Choroid plexus epithelial cell (primary cell): ENCODE measurements at places on chromosomes 5 and 9.

- no peak for DNase-seq
Measured at GRCh38 chr9:103225702-103226646, 230.8 kb downstream of the CYLC2 start.

GRCh38 chr9:88535226-88536022 is 446 bp downstream of the NXNL2 start:
- no peak for DNase-seq

- no peak for DNase-seq
Measured at GRCh38 chr5:1997640-1998347, 115.1 kb upstream of the IRX4 start.

- DNase-seq = no peak
Measured at GRCh38 chr9:34732478-34732877, 22.5 kb upstream of the CCL21 start.

- no peak for DNase-seq
Measured at GRCh38 chr9:100640447-100641050, 62.7 kb downstream of the CAVIN4 start.

DNA sequence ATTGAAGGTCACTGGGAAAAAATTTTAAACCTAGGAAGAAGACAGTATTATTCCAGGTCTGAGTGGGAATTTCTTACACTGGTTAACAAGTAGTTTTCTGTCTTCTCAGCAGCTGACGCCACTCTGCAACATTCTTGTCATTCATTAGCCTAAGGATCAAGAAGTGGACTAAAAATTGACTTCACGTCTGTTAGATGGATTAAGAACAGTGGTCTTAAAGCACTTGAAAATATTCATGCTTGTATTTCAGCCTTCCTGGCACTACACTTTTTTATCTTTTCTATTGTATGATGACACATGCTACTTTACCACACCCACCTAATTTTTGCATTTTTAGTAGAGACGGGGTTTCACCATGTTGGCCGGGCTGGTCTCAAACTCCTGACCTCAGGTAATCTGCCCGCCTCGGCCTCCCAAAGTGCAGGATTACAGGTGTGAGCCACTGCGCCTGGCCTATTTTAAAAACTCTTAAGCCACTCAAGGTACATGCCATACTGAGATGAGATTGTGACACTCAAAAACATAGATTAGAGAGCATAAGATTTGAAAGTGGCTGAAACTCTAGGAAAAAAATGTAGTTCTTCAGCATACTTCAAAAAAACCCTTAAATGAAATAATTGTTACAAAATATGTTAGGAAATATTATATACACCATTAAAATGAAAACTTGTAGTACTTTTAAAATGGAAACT is 8.4 kb downstream of the MATR3 start:
- peak; percentile 8 for DNase-seq

DNA sequence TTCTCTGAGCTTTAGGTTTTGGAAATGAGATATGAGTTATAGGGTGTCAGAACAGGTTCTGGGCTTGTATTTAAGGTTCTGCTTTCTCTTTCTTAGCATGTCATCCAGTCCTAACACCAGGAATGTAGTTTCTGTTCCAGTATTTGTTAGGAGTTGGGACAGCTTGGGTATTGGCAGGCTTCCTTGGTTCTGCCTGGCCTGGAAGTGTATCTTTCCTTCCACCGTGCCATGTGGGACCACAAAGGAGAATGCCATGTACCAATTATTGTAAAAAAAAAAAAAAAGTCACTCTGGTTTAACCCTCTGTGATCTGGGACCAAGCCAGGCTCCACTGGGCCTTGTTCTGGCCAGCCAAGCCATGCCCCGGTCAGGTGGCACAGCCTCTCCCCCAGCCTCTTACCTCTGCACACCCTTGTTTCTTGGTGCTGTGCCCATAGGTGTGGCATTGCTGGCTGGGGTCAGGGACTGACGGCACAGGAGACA is 47.8 kb downstream of the ARHGAP26 start:
- DNase-seq = no peak

DNA sequence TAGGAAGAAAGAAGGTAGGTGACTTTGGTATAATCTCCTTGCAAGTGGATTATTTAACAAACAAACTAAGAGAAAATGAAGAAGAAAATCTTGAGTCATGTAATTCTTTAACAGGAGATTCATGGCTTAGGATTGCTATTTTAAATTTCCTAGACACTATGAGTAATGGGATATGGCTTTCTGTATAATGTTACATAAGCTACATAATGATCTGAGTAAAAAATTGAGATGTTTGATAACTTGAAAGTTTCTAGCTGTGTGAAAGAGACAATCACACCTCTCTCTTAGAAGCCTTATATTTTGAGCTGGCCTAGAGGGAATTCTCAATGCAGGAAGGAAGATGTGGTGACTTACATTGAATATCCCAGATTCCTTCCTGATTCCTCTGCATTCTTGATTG is 92.5 kb downstream of the CDH9 start:
- DNase-seq = peak; percentile 23

GRCh38 chr9:6439051-6439703 is 26.2 kb downstream of the UHRF2 start:
- DNase-seq = no peak

- no peak for DNase-seq
Measured at GRCh38 chr5:7066471-7067235, 329.3 kb upstream of the ADCY2 start.
